ENCODE measurements at places on chromosomes 5 and 9. TPM values are rescaled to one million over a fixed set of nuclear protein-coding genes. Genes with fewer than 3 reads are reported as not detected.

GRCh38 chr9:94806307-94806893 lies 79.9 kb downstream of the AOPEP start:
- no peak overlapping the region for H3K4me3 ChIP-seq
- H3K4me1 ChIP-seq, result peaks cover 67% of the 10 kb centered on the region
- DNase-seq, result no peak
- no peaks in the 10 kb centered on the region for H3K36me3 ChIP-seq
- H3K27ac ChIP-seq, result peak overlapping the region; percentile 62

DNA sequence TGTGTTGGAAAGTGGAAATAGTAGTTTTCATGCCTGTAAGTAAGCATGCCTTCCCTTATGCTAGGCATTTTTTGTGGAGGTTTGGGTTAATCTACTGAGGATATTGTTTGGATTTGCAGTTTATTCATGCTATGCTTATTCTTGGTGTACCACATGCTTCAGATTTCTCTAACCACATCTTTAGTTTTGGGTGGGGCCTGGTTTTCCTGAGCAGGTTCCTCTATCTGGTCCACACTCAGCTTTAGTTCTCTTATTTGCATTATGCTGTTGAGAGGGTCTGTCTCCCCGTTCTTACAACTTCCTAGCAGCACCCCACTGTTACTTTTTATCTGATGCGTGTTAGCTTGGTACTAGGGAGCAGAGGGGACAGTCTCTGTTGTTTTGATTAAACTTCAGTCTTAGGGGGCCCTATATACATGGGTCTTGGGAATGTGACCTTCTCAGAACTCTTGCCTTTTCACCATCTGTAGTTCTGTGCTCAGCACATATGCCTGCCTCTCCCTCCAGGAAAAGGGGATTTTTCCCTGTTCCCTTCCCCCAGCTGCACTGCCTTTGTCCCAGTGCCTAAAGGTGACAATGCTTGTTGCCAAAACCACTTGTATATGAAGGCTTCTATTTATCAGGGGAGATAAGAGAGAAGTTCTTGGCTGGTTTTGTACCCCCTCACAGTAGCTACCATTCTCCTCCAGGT lies 10.0 kb upstream of the CAMK4 start:
- H3K4me3 ChIP-seq, result no peak overlapping the region
- no peaks in the 10 kb centered on the region for H3K36me3 ChIP-seq
- H3K27me3 ChIP-seq, result no peaks in the 10 kb centered on the region
- DNase-seq, result no peak
- no peaks in the 10 kb centered on the region for H3K4me1 ChIP-seq
- H3K27ac ChIP-seq, result no peak overlapping the region

GRCh38 chr9:69572611-69573010 lies 99.6 kb downstream of the APBA1 start:
- H3K27ac ChIP-seq, result no peak overlapping the region
- no peaks in the 10 kb centered on the region for H3K27me3 ChIP-seq
- no peak for DNase-seq
- H3K36me3 ChIP-seq, result no peaks in the 10 kb centered on the region
- peaks cover 15% of the 10 kb centered on the region for H3K4me1 ChIP-seq

DNA sequence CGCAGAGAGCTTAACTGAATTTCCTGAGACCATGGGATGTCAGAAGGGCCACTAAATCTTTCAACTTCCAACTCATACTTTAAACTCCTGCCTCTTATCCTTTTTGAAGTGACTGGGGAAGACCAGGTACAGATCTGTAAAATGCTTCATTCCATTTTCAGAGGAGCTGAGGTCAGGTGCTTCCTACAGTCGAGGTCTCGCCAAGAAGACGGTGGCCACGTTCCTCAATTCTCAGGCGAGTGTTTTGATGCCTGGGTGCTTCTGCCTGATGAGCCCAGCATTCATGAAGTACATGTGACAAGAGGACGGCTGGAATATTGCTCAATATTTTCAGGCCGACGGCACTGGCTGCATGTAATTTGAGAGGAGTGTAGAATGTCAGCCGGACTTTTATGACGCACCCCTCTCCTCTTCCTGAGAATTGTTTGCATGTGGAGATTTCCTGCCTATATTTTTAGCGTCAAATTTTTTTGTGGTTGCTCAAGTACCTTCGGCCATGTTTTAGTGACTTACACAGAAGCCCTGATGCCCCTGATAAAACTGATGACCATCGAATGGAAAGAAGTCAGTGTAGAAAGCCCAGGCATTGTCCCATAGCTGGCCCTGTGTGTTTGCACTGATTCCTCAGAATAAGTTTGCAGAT lies 38.8 kb upstream of the GLRX start:
- H3K4me3 ChIP-seq, result no peak overlapping the region
- DNase-seq, result peak; percentile 96

DNA sequence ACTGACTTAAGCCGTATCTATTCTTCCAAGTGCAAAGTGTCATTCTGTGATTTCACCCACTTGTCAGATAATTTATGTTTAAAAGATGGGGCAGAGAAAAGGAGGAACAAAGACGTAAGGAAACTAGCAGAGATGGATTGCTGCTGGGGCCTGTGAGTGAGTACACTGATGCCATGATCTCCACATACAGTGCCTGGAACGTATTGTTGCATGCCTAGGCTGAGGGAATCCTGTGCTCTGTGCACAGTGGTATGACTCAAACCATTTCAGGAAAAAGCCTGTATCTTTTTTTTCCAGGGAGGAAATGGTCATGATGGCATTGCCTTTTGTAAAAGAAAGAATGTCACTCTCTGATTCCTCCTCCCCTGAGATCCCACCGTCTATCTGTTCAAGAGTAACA lies 359.5 kb upstream of the ADAMTS16 start:
- H3K4me3 ChIP-seq, result no peak overlapping the region
- H3K27me3 ChIP-seq, result no peaks in the 10 kb centered on the region
- no peak for DNase-seq
- H3K4me1 ChIP-seq, result no peaks in the 10 kb centered on the region
- no peaks in the 10 kb centered on the region for H3K36me3 ChIP-seq

GRCh38 chr9:131799177-131799823 lies 59.4 kb upstream of the RAPGEF1 start:
- H3K36me3 ChIP-seq, result no peaks in the 10 kb centered on the region
- no peak overlapping the region for H3K27ac ChIP-seq
- H3K4me3 ChIP-seq, result no peak overlapping the region
- H3K27me3 ChIP-seq, result no peaks in the 10 kb centered on the region
- DNase-seq, result no peak
- no peaks in the 10 kb centered on the region for H3K4me1 ChIP-seq

DNA sequence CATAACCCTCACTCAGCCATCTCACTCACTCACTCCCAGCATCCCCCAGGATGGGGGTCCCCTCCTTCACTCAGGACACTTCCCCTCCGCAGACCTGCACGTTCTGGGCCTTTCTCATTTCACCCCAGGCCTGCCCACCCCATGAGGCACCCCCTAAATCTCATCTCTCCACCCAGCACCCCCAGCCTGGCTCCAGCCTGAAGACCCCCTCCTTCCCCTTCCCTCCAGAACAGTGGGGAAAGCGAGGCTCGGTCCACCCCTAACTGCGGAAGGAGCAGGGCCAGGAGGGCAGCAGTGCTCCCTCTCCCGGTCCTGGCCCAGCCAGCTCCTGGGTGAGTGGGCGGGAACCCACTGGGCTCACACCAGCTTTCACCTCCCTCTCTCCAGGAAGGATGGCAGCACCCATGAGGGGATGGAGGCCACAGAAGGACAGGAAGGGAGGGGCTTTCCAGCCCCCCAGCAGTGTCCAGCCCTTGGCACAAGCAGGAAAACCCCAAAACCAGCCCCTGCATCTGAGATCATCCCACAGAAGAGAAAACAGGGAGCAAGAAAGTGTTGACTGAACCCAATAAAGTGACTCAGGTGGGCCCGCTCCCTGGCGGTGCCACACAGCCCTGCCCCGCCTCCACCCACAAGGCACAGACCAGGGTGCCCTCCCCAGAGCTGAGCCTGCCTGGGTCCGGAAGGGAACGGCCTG lies 55.0 kb downstream of the LRSAM1 start:
- H3K27me3 ChIP-seq, result no peaks in the 10 kb centered on the region
- peaks cover 67% of the 10 kb centered on the region for H3K36me3 ChIP-seq
- DNase-seq, result no peak
- H3K27ac ChIP-seq, result peak overlapping the region; percentile 37

GRCh38 chr5:115816226-115817081 lies at the start of gene CDO1:
Gene CDO1 (minus strand): TSS chr5:115816659. CDS start chr5:115816397, 262 bp downstream.
- H3K27me3 ChIP-seq, result no peaks in the 10 kb centered on the region
- peak within 1 kb of the TSS; percentile 49 for H3K4me3 ChIP-seq
- H3K4me1 ChIP-seq, result peaks cover 18% of the 10 kb centered on the region
- no peak for DNase-seq
- H3K36me3 ChIP-seq, result no peaks in the 10 kb centered on the region

DNA sequence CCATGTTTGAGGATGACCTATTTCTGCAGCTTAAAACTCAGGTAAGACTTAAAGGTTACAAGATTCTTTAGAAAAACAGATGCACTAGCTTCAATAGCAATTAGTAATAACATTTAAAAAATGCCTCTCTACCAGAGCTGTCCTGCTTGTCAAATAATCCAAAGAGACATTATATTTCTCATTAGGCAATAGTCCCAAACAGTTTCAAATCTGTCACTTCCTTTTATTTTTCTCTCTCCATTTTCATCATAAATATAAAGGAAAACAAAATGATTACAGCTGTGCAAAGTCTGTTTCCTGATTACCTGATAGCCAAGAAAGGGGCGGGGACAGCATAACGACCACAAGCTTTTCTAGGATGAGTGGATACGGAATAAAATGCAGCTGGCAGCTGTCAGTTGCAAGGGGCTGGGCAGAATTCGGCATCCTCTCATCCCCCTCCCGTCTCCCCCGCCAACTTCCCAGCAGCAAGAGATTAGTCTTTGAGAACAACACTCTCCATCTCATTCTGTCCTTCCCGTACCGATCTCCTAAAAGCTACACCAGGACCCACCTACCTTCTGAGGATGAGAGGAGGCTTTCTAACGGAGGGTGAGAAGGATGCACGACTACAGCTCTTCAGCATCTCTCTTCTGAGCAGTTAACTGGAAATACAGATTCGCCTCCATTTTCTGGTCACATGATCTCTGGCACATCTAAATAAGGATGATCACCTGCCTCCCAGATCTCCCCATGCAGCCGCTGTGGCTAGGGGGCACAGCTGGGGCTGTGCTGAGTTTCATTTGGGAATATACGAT lies 72.5 kb upstream of the PCA3 start:
- H3K27me3 ChIP-seq, result no peaks in the 10 kb centered on the region
- no peak for DNase-seq
- H3K4me3 ChIP-seq, result peak overlapping the region; percentile 32
- no peaks in the 10 kb centered on the region for H3K4me1 ChIP-seq
- H3K27ac ChIP-seq, result no peak overlapping the region
- H3K36me3 ChIP-seq, result no peaks in the 10 kb centered on the region

DNA sequence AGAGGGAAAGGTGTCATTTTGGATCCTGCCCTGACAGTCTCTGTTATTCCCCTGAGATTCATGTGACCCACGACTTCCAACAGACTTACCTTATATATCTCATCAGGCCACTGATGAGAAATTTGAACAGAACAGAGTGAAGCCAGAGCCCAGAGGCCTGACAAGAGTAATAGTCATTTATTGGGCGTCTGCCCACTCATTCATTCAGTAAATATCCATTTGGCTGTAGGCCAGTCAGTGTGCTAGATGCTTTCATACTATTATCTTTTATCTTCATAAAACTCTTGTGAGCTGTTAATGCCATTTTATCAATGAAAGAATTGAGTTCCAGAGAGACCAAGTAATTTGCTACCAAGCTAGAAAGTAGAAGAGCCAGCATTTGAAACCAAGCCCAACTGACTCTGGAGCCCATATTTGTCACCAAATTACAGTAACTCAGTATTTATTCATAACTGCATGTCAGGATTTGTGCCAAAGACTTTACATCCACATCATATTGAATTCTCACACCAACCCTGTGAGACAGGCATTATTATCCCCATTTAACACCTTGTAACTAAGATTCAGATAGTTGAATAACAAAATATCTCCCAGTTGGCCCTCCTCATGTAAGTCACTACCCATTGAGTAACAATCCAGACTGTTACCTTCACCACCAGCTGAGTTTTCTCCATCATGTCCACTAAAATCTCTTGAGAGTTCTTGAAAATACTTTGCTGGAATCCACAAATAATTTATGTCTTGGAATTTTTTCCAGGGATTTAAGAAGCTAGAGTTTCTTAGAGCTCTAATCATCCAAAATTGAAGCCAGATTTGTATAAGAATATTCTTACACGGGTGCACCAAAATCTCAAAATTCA lies 2.5 kb downstream of the PTPDC1 start:
- H3K36me3 ChIP-seq, result no peaks in the 10 kb centered on the region
- no peaks in the 10 kb centered on the region for H3K27me3 ChIP-seq
- no peak overlapping the region for H3K4me3 ChIP-seq
- H3K27ac ChIP-seq, result no peak overlapping the region
- H3K4me1 ChIP-seq, result peaks cover 7% of the 10 kb centered on the region

DNA sequence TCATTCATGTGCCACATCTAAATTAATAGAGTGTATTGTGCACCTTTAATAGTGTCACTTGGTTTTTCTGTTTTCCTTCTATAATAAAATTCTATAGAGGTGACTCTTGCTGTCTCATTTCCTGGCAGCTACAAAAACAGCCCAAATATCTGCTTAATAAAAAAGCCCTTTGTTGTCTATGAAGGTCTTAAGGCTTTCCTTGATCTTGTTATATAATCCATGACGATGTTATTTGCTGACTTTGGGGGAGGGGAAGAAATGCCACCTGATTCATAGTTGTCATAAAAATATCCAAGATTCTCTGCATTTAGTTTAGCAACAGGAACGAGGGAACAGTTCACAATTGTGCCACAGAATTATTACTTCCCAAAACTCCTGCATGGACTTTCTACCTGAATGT lies 31.3 kb downstream of the CPEB4 start:
- H3K4me3 ChIP-seq, result no peak overlapping the region
- H3K36me3 ChIP-seq, result no peaks in the 10 kb centered on the region
- peak overlapping the region; percentile 89 for H3K27ac ChIP-seq
- no peaks in the 10 kb centered on the region for H3K27me3 ChIP-seq
- peaks cover 60% of the 10 kb centered on the region for H3K4me1 ChIP-seq
- no peak for DNase-seq

DNA sequence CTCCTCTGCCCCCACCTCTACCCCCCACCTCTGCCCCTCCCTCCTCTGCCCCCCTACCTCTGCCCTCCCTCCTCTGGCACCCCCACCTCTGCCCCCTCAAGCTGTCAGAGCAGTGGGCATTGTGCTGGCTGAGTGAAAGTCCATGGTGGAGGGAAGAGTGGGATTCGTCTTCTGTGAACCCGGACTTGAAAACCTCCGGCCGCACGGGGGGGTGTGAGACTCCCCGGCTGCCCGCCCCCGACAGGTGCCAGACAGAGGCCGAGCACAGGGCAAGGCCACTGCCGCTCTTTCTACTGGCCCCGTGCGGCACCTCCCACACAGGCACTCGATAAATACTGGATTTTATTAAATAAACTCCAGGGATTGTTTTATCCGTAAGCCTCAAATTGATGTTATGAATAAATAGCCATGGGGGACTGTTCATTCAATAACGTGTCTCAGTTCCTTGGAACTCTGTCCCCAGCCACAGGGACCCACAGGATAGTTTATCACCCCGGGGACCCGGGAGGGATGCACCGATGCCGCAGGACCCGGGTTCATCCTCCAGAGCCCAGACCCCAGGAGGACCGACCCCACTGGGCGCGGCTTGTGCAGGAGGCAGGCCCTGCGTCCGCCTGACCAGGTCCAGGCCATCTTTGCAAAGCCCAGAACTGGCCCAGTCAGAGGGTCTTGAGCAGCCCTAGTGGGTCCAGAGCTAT lies 2.6 kb upstream of the QRFP start:
- H3K4me3 ChIP-seq, result no peak overlapping the region
- H3K4me1 ChIP-seq, result peaks cover 24% of the 10 kb centered on the region
- no peaks in the 10 kb centered on the region for H3K27me3 ChIP-seq
- H3K36me3 ChIP-seq, result no peaks in the 10 kb centered on the region

The PDLIM4 gene
- 76.4 TPM for total RNA-seq

The HMCN2 gene
- 5.2 TPM for total RNA-seq

The PTGDS gene
- 301 TPM for total RNA-seq

The ADAMTS13 gene
- total RNA-seq, result 2.0 TPM

The ASPN gene
- 2.9 TPM for total RNA-seq

The ATG10 gene
- total RNA-seq, result 4.2 TPM

The PCDHGA7 gene
- total RNA-seq, result 5.2 TPM

The MEGF10 gene
- 0.74 TPM for total RNA-seq

The RAPGEF1 gene
- total RNA-seq, result 57.9 TPM
